ENCODE measurements at places on chromosomes 1 and 21. TPM values are rescaled to one million over a fixed set of nuclear protein-coding genes. Genes with fewer than 3 reads are reported as not detected.

LCK gene
- polyA plus RNA-seq = not detected

SRRM1 gene
- 52.3 TPM for polyA plus RNA-seq

PIK3C2B gene
- polyA plus RNA-seq = 6.5 TPM

C8B gene
- polyA plus RNA-seq = not detected

IFNAR2 gene
- 16.8 TPM for polyA plus RNA-seq

KCNJ15 gene
- 0.02 TPM for polyA plus RNA-seq

EDARADD gene
- not detected for polyA plus RNA-seq

AADACL3 gene
- polyA plus RNA-seq = not detected

C1orf185 gene
- polyA plus RNA-seq = not detected

- DNase-seq = no peak
Observed at GRCh38 chr1:67468066-67468718, 38.0 kb upstream of the SERBP1 start.

GRCh38 chr21:34889320-34889675 is 159.8 kb downstream of the RUNX1 start:
- DNase-seq = no peak

DNA sequence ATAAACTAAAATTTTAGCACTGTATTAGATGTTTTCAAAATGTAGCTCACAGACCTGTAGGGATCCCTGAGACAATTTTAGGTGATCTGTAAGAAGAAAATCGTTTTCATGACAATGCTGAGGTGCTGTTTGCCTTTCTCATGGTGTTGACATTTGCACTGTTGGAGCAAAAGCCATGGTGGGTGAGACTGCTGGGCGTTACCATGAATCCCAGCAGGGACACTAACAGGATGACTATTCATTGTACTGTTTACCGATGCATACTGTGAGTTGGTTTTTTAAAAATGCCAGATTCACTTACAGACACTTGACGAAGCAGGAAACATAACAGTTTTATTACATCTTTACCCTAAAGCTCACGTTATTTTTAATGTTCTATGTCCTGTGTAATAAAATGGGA is 468.5 kb downstream of the PCP4 start:
- no peak for DNase-seq

DNA sequence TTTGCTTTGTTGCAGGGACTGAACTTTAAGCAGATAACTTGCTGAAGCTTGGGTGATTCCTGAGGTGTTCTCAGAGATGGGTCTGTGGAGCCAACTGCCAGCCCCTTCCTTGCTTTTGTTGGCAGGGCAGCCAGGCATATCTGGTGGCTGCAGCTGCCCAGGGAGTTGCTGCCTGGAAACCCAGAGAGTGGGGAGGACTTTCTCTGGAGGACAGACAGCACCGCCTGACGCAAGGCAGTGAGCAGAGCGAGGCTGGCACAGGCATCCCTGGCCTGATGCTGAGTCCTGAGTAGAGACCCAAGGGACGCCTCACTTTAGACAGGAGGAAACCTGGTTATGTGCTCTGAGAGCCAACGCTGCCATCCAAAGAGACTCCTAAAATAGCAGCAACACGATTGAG is 9.8 kb upstream of the OLFML2B start:
- no peak for DNase-seq

- DNase-seq = no peak
Observed at GRCh38 chr1:203276916-203277545, 28.3 kb upstream of the BTG2 start.

DNA sequence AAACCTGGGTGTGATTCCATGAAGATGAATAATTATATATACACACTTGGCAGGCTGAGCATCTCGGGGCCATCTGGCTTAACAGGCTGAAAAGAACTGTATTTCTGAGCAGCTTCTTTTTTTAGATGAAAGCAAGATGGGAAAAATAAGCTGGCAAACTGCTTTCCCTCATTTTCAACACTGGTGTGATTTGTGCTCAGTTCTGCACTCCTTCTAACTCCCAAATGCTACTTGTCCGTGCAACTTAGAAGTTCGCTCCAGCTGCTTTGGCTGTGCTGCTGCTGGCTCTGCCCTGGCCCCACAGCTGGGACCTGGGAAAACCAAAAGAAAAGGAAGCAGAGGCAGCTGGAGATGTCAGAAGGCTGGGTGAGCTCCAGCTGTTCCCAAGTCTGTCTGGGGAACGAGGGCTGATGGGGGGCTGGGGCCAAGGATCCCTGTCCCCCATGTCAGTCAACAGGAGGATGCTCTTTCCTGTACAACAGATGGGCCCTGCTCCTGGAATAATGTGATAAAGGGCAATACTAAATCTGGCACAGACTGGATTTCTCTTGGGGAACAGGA is 44.9 kb downstream of the PAFAH2 start:
- peak; percentile 46 for DNase-seq

GRCh38 chr1:78540048-78540447 is 49.3 kb downstream of the PTGFR start:
- DNase-seq = no peak

DNA sequence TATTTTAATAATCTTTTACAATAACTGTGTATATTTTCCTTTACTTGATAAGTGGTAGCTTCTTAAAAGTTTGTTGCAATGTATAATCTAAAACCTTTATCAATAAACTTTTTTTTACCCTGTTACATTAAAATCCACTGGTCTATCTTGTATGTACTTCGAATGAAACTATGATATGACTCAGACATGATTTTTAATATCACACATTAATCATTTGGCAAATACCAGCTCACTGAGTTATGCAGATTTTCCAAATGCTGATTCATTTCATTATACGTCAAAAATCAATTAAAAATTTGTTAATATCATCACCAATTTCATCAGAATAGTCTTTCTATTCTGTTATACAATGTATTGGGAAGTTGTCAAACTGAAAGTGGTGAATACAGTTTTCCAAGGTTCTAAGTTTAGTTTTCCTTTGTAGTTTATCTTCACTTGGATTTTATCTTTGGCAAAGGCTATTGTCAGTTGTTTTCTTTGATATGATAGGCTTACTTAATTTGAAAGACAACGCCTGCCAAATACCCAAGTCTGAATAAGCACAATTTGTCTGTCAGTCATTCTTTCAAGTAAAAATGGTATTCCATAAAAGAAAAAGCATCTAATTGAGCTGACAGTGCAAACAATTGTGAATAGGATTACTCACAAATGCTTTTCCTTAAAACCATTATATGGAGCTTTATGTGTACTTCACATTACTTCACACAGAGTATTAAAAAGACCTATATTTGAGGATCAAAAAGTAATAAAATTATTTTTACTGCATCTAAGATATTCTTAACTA is 127.0 kb downstream of the NME7 start:
- DNase-seq = no peak

DNA sequence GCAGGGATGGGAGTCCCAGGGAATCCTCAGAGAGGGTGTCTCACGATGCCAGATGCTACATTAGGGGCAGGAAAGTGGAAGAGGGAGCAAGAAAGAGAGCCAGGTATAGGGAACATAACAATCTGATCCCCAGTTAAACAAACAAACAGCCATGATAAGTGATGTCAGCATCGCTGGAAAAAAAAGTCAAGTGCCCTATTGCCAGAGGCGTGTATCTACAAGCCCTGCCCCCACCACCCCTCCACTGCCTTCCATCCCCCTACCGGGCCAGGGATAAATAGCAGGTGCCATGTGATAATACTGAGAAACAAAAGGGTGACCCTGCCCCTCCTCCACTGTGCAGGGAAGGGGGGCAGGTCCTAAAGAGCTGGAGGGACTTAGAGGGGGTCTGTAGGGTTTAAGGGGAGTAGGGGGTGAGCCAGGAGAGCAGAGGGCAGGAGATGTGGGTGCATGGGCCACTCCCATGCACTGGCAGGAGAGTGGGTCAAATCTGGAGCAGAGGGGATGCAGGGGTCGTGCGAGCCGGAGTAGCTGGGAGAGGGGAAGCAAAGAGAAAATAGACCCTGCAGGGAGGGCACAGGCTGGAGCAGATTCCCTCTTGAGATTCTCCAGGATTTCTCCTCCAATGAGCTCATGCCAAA is 3.4 kb downstream of the SLC26A9 start:
- peak; percentile 71 for DNase-seq

DNA sequence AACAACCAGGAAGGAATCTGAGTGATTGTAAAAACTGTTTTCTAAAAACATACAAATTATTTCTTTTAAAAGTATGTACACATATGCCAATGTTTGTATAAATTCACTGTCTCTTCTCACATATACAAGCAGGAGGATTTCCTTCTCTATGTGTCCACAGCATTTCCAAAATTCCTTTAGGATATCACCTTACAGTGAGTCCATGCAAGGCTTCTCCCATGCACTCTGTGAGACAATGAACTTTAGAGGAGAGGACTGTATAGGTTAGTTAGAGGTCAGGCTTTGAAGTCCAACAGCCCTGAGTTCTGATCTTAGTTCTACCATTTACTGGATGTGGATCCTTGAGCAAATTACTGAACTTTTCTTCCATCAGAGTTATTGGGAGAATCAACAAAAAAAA is 34.1 kb upstream of the USH2A start:
- DNase-seq = no peak

DNA sequence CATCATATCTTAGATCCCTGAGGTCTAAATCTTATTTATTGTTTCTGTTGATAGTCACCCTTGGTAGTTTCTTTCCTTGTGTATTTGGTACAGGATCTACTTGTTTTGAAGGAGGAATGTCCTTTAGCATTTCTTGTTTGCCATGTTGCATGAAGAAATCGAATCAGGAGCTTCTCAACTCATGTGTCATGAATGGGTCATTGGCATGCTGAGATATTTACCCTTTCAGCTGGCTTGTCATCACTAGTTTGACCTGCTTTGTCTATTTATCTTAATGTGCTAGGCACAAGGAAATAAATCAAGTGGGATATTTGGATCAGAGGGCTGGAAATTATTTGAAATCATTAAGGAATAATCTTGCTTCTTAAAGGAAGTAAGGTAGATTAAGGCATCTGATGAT is 23.8 kb downstream of the THEM4 start:
- no peak for DNase-seq

- peak; percentile 64 for DNase-seq
Observed at GRCh38 chr1:181676269-181676668, 193.0 kb downstream of the CACNA1E start.

GRCh38 chr1:78640462-78640861 is 9.2 kb upstream of the IFI44 start:
- DNase-seq = no peak

GRCh38 chr1:75615613-75616435 is 4.9 kb upstream of the SLC44A5 start:
- peak; percentile 88 for DNase-seq

DNA sequence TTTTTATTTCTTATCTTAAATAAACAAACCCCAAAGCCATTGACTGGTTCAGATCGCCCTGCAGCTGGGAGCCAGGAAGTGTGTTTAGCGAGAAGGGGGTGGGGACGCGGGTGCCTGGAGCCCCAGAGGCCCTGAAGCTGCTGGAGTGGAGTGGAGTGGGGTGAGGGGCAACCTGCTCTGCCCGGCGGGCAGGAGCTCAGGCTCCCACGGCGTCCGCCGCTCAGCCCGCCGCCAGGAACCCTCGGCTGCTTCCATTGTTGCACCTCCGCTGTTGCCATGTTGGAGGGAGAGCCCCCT is 673 bp downstream of the PIK3C2B start:
- peak; percentile 78 for DNase-seq

DNA sequence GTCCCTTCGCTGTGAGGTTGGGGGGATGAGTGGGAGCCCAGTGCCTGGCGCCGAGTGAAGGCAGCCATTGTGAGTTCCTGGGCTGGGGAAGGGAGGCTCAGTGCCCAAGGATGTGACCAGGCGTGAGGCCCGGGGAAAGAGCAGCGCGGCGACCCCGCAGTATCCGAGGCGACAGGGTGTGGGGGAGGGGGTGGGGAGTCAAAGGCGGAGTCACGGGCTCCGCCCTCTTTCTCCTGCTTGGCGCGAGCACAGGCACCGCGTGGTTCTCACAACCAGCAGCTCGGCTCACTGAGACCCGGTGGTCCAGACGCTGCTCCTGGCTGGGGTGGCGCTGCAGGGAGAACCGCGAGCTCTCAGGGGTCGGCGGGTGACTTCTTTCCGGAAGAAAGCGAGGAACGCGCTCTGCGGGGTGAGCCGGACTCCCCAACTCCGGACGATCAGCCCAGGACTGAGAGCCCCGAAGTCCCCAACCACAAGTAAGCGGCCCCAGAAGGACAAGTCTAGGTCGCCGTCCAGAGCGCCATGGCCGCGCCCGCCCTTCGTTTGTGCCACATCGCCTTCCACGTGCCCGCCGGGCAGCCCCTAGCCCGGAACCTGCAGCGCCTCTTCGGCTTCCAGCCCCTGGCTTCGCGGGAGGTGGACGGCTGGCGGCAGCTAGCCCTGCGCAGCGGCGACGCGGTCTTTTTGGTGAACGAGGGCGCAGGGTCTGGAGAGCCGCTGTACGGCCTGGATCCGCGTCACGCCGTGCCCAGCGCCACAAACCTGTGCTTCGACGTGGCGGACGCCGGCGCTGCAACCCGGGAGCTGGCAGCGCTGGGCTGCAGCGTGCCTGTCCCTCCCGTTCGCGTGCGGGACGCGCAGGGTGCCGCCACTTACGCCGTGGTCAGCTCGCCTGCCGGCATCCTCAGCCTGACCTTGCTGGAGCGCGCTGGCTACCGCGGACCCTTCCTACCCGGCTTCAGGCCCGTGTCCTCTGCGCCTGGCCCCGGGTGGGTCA is at the start of gene HPDL:
HPDL (plus strand) TSS at position 269 of the 997 bp plus-strand sequence; CDS start at position 523, 254 bp downstream.
- peak; percentile 92 for DNase-seq

- DNase-seq = no peak
Observed at GRCh38 chr1:112888630-112889029, 67.4 kb downstream of the SLC16A1 start.

DNA sequence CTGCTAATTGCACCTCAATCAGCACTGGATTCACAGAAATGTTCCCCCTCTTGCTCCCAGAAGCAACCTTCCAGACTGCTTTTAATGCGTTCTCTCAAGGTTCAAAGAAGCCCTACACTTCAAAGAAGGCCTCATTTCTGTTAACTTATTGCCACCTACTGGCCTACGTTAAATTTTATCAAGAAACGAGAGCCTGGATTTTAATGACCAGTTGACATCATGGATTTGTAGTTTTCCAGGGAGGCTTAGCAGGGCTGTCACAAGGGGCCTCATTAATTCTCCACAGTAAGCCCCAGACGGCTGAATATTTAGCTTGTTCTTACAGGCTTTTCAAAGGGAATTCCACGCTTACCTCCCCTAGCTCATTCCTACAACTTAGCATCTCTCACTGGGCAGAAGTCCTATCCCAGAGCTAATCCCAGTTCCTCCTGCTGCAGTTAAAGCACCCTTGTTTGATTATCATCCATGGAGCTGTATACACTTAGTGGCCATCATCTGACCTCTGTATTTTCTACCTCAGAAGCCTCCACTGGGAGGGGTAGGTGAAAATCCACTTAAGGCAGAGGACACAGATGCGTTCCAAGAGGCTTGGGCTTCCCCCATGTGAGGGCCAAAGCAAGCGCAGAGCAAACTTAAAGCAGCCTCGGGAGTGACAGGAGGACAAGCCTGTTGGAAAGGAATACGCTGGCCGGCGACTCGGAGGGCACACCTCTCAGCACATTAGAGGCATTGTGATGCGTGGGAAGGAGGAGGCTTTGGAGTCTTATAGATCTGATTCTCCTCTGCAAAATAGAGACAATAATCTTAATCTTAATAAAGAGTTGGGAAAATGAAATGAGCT is 32.2 kb upstream of the CYP4X1 start:
- no peak for DNase-seq
